Stimulated activated CD4-positive, alpha-beta T cell treated with anti-CD3 and anti-CD28 coated beads, Interleukin-1b, Interleukin-23, amount 100 ng/mL, for 4 hours (primary cell): ENCODE measurements at places on chromosomes 6 and 20.

DNA sequence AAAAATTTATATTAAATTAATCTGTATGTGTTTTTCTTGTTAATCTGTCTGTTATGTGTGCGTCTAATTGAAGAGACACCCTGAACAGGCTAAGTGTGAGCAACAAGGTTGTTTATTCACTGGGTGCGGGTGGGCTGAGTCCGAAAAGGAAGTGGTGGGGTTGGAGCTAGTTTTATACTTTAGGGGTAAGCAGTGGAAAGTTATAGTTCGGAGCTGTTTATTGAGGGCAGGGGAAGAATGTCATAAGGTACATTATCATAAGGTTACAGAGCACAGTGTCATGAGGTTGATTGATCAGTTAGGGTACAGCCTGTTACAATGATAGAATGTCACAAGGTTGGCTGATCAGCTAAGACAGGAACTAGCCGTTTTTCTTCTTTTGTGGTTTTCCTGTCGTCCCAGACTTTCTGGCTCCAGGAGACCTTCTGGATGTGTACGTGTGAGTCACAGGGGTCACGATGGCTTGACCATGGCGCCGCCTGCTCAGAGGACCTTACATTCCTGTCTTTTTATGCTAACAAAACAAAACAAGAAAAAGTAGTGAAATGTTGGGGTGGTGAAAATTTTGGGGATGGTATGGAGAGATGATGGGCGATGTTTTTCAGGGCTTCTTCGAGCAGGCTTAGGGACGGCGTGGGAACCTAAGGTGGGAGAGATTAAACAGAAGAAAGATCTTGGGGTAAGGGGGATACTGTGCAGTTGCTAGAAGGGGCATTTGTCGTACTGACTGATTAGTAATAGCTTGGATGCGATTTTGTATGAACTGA is 754.0 kb upstream of the ADGRB3 start:
- no peak for DNase-seq

DNA sequence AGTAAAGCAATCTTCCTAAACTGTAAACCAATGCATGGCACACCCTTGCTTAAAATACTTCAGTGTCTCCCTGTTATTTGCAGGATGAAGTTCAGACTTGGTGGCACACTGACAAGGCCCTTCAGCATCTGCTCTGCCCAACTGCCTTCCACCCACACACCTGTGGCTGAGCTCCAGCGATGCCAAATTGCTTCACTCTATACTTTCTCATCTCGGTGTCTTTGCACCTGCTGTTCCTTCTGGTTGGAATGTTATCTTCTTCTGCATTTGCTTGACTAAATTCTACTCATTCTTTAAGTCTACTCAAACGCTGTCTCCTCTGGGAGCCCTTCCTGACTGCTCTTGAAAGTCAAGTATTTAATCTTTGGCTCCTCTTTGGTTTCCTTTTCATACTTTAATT is 100.1 kb upstream of the SUPT3H start:
- DNase-seq: no peak

GRCh38 chr6:95923518-95923917 is 92.3 kb upstream of the FUT9 start:
- no peak for DNase-seq

GRCh38 chr6:71324194-71324785 is 35.7 kb downstream of the OGFRL1 start:
- DNase-seq: no peak

DNA sequence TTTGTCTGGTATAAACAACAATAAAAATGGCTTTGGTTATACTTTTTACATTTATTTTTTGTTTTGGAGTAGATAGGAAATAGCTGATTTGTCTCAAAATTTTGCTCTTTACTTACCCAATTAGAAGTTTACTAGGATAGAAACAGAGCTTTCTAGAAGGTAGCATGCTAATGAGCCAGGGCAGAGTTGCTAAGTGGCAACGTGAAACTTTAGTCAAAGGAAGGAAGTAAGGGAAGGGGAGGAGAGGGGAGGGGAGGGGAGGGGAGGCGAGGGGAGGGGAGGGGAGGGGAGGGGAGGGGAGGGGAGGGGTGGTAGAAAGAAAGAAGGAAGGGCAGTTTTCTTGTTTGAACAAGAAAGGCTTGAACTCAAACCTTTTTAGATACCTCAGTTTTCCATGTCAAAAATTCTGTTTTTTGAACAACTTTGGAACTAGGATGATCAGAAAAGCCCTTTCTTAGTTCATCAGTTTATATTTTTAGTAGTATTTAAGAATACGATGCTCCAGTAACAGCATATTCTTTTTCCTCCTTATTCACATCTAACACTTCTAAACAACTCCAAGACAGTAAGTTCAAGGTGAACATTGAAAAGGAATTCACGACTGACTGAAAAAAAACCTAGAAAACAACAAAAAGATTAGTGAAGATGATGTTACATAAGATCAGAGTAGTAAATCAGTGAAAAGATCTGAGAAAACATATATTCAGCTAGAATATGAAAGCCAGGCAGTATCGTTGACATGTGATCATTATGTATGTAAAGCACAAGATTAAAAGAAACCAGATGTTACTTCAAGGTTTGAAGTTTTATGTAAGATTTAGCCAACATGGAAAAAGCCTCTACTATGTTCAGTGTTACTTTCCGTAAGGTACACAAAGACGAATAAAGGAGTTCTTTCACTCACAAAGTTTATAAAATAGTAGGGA is 263.4 kb downstream of the ARHGAP18 start:
- no peak for DNase-seq

DNA sequence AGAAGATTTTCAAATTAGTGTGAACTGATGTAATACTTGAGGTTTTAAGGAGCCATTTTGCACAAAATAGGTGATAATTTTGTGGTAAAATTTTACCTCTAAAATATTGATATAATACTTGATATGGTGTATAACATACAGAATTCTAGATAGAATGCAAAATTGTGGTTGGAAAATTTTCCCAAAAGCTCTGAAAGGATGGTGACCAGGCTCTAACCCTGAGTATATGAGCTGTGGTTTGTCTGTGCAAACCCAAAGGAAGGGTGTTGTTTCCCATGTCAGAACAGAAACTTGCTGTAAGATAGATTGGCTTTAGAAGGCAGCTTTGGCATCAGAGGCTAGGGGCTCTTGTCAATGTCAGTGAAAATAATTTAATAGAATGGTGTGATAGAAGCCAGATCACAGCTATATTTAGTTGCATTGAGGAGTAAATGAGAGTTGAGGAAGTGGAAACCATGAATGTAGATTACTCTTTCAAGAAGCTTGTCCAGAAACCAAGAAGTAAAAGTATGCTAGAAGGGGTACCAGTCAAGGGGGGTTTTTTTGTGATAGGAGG is 257.7 kb downstream of the FARS2 start:
- no peak for DNase-seq

- no peak for DNase-seq
Measured at GRCh38 chr6:45378334-45378926, 696 bp upstream of the SUPT3H start.

GRCh38 chr20:10788055-10788454 is 114.3 kb upstream of the JAG1 start:
- no peak for DNase-seq

DNA sequence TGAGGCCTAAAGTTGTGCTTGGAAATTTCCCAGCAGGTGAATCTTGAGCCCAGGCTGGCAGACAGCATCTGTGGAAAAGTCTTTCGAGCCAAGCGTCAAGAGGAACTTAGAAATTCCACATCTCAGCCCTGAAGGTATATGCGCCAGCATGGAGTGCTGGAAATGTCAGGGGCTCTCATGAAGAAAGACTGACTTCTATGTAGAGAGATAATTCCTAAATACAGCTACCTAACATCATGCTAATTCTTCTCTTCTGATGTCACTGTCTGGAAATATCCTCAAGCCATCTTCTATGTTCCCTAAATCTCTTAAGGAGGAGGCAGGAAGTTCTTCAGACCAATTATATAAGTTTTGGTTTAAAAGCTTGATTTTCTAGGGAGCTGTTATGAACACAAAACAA is 492.4 kb upstream of the MARCKS start:
- DNase-seq: no peak

- no peak for DNase-seq
Measured at GRCh38 chr6:29763491-29764289, 40.5 kb downstream of the HLA-F start.

GRCh38 chr6:54716877-54717276 is 129.7 kb upstream of the FAM83B start:
- DNase-seq: no peak

DNA sequence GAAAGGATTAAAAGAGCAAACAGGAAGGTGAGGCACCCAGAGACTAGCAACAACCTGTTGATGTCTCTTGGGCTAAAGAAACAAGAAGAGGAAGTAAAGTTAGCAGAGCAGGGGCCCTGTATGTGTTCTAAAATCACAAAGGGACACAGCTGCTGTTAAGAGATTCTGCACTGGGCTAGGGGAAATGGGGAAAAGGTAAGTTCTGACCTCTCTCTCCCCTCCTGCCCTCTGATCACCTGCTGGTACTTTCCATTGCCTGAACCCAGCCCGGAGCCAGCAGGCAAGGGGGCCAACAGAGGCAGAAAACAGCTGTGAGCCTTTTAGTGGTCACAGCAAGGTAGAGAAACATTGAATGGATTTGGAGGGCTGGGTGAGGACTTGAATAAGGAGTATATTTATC is 13.5 kb upstream of the CNR1 start:
- DNase-seq: no peak

DNA sequence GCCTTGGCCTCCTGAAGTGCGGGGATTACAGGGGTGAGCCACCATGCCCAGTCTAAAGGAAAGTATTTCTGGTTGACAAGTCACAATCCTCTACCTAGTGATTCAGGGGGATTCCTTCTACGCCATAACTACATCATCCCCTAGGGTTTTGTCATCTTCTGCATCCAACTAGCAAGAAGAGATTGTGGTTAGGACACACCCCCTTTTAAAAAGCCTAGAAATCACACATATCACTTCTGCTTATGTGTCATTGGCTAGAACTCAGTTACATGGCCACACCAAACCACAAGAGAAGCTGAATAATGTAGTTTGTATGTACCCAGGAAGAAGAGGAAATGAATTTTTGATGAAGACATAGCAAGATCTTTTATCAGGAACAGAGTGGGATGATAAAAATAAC is 14.7 kb upstream of the CHD6 start:
- no peak for DNase-seq

DNA sequence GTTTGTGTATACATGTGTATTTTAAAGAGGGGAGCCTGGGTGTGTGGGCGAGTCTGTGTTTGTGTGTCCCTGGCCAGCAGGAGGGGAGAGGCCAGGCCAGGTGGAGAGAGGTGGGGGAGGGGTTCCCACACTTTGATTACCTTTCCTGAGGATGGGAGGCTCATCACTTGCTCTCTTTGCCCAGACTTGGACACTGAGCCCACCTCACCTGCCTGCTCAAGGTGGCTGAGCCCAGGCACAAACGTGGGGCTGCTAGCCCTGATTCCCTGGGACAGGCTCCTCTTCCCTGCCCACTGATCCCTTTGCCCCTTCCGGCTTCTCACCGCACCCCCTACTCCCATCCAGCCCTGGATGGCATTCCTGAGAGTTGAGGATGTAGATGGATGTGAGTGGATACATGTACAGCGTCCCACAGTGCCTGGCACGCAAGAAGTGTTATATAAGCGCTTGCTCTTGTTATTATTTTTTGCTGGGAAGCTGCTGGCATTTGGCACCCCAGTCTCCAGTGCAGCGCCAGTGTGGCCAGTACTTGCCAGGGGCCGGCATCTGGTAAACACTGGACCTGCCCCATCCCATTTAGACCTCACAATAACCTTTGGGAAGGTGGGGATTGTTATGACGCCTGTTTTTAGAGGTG is 2.7 kb downstream of the CEBPB start:
- no peak for DNase-seq

DNA sequence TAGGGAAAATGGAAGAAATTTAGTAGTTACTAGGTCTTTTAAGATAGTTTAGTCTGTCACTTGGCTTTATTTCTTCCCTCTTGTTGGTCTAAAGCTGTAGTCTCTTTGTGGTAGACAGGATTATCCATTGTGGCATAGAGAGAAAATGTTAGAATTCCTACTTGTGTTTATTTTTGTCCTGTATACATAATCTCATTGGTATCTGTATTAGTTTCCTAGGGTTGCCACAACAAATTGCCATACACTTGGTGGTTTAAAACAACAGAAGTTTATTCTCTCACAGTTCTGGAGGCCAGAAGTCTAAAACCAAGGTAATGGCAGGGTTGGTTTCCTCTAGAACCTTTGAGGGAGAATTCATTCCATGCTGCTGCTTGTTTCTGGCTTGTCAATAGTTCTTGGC is 119.4 kb downstream of the ZFAND3 start:
- no peak for DNase-seq

DNA sequence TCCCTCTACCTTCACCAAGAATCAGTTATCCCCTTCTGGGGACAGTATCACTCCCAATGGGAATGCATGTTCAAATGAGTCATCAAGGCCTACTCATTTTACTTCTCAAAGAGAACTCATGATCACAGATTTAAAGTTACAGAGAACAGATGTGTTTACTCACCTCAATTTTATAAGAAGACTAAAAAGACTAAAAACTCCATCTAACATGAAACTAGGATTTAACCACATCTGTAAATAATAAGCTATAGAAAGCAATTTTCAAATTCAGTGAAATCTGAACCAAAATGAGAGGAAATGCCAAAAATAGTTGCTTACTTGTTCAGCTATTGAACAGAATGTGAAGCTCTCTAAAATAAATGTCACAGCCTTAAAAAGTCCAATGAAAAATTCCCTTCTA is 300.1 kb upstream of the KCNQ5 start:
- no peak for DNase-seq

DNA sequence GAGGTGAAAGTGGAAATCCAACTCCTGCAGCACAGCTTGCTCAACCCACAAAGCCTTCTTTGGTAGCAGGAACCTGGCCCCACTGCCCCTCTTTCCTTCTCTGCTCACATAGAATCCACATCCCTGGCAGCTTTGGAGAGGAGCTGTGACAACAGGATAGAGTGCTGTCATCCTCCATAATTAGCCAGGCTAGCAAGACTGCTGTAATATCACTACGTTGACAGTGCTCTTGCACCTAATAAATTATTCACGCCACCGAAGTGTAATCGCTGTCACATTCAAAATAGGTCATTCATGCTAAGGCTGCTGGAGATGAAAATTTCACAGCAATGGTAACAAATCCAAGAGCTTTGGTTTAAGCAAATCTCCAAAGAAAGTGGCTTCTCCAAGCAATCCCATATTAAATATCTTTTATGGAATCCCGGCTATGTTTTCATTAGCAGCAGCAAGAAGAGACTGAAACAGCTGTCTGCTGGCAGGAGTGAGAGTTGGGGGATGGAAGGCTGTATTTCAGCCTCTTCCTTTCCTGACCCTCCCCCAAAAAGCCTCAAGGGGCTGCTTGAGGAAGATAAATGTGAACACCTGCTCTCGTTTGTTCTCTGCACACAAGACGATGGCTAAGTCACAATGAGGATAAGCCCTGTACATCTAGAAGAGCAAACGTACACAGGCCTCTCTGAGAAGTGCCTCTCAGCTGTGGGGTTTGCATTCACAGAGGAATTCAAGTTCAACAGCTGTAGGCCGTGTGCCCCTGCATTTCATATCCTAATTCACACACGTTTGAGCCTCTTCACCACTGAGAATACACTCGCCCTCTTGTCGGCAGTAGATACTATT is 16.5 kb downstream of the RIPOR2 start:
- no peak for DNase-seq

GRCh38 chr6:95364016-95364604 is 213.2 kb upstream of the MANEA start:
- no peak for DNase-seq

GRCh38 chr6:125302840-125303511 is 1.2 kb upstream of the HDDC2 start:
- no peak for DNase-seq
